ENCODE measurements at places on chromosomes 7 and 10. TPM values are rescaled to one million over a fixed set of nuclear protein-coding genes. Genes with fewer than 3 reads are reported as not detected.

The TLX1 gene
- not detected for total RNA-seq

DNA sequence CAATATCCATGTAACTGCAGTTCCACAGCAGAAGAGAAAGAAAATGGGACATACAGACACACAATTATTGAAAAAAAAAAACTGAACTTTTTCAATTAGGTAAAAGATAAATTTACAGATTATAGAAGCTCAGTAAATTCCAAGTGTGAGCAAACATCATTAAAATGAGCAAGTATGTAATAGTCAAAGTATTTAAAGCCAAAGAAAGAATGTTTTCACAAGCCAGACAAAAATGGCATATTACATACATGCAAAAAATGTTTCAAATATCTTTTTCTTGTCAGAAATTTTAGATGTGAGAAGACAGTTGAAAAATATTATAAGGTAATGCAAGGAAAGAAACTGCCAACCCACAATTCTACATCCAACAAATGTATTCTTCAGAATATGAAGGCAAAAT is 150.2 kb upstream of the AKR1E2 start:
- no peak for DNase-seq

The RNLS gene
- total RNA-seq, result 5.5 TPM

The DBNL gene
- 85.1 TPM for total RNA-seq

- DNase-seq, result no peak
These were observed 109.6 kb downstream of the KIAA1217 start for GRCh38 chr10:24318517-24318916.

The COBL gene
- 17.0 TPM for total RNA-seq

DNA sequence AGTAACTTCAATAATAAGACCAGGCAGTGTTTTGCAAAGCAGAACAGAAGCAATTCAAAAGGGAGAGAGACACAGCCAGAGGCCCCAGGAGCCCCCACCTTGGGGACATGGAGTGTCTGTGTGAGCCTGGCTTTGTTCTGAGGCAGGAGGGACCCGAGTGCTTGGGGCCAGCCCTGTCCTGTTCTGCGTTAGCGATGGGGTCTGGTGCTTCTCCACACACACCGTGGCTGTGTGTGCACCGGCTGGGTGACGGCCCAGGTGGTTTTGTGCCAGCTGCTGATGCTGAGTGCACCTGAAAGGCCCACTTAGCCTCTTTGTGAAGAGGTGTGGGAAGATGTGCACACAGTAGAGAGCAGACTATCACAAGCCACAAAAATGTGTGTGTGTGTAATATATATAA is 468.9 kb downstream of the DNAJB6 start:
- DNase-seq, result no peak

DNA sequence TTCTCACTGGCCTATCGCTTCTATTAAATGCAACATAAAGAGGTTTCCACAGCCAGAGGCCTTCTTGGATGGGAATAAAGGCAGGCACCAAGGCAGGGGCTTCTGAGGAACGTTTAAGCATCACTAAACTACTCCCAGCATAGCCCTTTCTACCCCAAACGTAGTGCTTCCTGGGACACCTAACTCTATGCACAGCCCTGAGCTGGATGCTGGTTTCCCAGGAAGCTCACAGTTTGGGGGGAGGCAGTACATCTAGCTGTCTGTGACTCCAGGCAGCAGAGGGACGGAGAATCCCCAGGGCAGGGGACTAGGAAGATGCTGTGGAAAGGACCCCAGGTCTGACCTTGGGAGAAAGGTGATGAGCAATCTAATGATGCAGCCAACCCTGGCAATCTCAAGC is 192.8 kb upstream of the ZMIZ1 start:
- no peak for DNase-seq

Measured in sciatic nerve (tissue), 2 donors.